Muscle of back (tissue), 13 donors: ENCODE measurements at places on chromosomes 12 and 14.
A peak's percentile ranks its signal among the peaks of the same experiment; 100 is the strongest.

GRCh38 chr12:53599579-53599978 lies 26.6 kb downstream of the ATF7 start:
- DNase-seq, result no peak

DNA sequence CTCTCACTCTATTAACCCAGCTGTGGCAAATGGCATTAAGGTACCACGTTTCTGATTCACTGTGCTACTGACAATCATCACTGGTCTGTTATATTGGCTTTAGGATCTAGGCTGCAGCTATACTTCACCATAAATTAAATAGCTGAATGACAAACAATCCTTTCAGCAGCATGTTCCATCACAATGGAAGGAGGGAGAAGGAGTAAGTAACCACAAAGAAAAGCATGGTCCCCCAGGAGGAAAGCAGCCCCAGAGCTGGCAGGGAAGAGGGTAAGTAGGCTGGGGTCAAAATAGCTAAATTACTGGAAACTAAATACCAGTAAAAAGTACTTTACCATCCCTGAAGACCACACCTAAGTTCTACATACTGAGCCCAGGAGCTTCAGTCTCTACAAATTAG lies 2.8 kb downstream of the ARMH4 start:
- DNase-seq, result no peak

- DNase-seq, result no peak
Observed at GRCh38 chr12:3010214-3010930, 51.2 kb downstream of the TEAD4 start.

- no peak for DNase-seq
Observed at GRCh38 chr12:107461222-107461975, 224.2 kb upstream of the PWP1 start.

- DNase-seq, result peak; percentile 32
Observed at GRCh38 chr12:47904713-47905709, at the start of gene VDR. VDR (minus strand) TSS chr12:47904994; CDS start chr12:47879113, 25,881 bp downstream.

DNA sequence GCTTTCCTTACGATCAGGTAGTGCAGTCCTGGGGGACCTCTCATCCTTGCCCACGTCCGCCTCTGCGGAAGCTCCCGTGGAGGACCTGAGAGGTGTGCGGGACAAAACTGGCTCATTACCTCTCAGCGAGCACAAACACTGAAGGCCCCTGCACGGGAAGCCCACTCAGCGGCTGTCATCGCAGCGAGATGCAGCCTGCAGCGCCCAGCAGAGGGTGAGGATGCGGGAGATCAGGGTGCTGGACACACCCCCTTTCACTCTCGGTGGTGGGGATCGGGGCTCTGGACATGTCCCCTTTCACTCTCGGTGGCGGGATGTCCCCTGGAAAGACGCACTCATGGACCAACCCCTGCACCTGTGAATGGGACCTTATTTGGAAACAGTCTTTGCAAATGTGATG lies 111.6 kb downstream of the PIWIL1 start:
- DNase-seq, result no peak

DNA sequence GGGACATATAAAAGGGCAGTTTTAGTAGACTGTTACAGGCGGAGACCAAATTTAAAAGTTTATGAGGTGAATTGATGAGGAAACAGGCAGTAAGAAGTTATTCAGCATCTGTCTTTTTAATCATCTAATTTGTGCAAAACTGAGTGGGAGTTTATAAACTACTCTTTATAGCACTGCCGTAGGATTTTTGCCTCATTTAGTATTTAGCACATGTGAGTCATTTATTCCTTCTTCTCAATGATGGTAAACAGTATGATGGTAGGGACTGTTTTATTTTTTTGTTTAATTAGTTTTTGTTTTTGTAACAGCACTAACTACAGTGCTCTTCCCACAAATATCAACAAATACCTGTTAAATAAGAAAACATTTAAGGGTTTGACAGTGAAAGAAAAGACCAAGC lies 20.6 kb downstream of the TOGARAM1 start:
- no peak for DNase-seq

GRCh38 chr12:89236237-89236636 lies 116.1 kb downstream of the DUSP6 start:
- DNase-seq, result no peak

DNA sequence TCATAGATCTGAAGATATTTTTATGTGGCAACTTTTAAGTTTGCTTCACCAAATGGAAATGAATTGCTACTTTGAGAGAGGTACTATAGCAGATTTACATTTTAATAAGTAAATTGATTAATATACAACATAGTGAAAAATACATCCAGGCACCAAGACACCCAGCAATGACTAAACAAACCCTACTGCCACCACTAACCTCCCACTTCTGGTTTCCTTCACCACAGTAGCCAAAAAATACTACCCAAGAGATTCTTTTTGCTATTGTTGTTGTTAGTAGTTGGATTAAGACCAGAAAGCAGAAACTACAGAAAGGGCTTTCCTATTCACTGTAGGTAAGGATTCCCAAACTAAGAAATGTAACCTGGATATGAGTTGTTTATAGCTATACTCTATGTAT lies 54.1 kb downstream of the COCH start:
- no peak for DNase-seq

DNA sequence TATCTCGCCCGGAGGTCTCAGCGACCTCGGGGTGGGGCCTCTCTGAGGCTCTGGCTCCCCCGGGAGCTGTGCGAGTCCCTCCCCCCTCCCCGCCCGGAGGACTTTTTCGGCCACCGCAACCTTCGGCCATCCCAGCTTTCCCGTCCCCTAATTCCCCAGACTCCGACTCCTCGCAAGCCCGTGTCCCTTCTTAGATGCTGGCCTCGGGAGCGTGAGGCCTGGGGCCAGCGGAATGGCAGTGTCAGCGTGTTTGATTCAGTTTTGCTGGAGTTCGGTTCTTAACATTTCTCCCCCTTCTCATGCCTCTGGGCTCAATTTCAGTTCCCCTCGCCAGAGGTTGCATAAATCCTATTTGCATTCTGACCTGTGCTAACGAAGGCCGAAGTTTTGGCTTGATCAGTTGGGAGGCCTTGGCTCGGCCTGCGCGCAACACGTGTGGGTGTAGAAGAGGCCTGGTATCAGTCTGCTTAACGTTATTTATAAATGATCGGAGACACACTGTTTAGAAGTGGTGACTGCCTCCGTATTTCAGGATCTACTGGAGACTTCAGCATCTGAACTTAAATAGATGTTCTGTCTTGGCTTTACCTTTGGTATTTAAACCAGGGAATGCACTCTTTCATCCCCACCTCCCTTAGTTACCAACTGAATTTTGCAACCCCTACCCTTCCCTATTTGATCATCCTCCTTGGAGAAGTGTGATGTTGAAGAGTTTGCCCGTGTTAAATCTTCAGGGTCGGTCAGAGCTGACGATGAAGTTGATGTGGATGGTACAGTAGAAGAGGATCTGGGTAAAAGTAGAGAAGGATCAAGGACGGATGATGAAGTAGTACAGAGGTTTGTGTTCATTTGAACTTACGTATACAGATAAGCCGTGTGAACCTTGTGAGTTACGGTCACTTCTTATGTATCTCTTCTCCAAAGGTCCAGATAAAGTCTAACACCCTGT lies 851 bp downstream of the HSP90B1 start:
- peak; percentile 58 for DNase-seq

- no peak for DNase-seq
Observed at GRCh38 chr14:22955702-22956569, 954 bp downstream of the HAUS4 start.

- no peak for DNase-seq
Observed at GRCh38 chr12:55727643-55728185, 1.1 kb downstream of the CD63 start.

GRCh38 chr12:103036581-103037214 lies 79.2 kb downstream of the ASCL1 start:
- DNase-seq, result no peak

DNA sequence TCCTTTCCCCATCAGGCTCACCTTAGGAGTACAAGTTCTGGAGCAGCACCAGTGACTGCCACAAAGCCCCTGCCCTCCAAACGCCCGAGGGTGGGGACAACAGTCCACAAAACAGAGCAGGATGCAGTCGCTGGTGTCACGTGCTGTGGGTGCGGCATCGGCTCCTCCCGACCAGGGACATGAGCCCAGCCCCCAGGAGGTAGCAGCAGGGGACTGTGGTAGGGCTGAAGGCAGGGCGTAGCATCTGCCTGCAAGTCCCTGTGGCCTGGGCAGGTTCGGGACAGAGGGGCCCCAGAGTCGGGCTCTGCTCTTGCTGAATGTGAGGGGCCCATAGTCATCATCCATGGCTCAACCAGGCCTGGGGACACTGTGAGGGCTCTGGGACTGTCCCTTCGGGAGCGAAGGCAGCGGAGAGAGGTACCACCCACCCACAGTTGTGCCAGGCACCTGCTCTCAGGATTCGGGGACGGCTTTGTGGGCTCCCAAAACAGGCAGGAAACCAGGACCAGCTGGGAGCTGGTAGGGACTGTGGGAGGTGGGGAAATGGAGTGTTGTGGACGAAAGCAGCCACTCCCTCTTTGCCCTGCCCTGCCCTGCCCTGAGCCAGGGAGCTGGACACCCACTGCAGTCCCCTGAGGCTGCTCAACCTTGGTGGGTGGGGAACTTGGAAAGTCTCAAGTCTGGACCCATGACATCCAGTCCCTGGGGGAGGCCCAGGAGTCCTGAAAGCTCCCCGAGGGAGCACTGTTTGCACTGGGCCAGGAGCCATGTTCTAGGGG lies 30.7 kb downstream of the FBRSL1 start:
- DNase-seq, result no peak

DNA sequence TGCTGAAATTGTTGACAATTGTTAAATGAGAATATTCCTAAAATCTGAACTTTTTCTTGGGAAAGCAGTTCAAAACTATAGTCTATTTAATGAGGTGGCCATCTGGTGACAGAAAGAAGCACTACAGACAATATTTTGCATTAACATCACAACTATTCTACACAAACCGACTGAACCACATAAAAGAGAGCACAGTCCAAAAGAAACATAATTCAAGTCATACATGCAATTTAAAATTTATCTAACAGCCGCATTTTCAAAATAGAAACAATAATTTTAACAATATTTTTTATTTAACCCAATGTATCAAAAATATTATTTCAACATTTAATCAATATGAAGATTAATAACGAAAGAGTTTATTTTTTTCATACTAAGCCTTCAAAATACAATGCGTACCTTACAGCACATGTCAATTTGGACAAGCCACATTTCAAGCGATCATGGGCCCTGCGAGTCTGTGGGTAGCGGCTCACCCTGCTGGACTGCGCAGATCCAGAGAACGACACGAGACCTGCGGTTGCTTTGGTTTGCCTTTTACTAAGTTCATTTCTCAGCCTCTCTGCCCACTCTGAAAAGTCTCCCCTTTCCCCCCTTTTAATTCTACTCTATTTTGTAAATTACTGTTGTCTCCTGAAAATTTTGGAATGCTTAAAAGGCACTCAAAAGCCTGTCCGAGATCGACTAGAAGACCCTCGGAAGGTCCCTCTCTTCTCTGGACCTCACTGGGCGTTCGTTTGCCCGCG lies 947 bp upstream of the LRRC9 start:
- peak; percentile 23 for DNase-seq

- DNase-seq, result no peak
Observed at GRCh38 chr14:54000341-54000811, 43.8 kb upstream of the BMP4 start.
